ENCODE measurements at places on chromosomes 7 and 10.

GRCh38 chr7:84336303-84336702 is 141.7 kb upstream of the SEMA3A start:
- no peak for DNase-seq

DNA sequence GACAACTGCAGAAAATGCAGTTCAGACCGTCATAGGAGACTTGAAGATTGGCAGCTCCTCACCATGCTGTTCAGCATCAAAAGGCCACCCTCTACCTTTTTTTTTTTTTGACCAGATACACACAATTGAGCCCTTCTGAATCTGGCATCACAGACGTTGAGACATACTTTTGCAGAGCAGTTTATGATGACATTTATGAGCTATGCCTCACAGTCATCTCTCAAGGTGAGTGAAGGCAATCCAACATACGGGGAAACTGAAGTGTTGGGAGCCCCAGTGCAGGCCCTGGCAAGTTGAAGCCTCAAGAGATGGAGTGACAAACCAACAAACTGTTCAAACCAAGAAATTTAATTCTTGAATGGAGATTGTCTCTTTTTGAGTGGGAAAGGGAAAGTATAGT is 83.6 kb upstream of the DLX6 start:
- no peak for DNase-seq

DNA sequence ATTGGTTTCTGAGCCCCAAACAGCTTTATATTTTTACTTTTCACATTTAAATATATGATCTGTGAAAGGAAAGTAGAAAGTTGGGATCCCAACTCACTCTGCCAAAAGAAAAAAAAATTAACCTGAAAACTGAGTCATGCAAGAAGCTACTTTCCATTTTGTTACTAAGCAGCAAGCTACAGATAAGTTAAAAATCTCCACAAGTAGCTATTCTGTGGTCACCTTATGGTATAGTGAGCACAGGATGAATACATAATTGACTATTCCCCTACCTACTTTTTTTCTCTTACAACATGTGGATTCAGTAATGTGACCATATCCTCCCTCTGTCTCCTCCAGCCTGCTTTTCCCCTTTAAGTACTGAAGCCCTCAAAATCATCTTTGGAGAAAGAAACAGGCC is 30.3 kb upstream of the CREB3L2 start:
- DNase-seq = no peak

DNA sequence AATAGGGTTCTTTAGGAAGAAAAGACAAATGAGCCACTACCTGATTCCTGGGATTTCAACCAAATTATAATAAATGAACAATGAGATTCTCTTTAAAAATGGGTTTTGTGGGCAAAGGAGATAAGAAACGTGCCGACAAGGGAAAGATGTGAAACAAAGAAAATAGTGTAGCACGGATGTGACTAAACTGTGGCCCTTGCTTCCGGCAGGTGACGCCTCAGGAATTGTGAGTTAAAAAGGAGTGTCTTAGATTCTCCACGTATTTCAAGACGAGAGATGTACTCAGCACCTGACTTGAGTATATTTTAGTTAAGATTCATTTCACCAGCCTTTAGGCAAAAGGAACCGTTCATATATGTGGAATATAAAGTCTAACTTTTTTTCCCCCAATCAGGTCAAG is 75.9 kb downstream of the DNAH11 start:
- no peak for DNase-seq

- no peak for DNase-seq
Measured at GRCh38 chr7:87151729-87152111, 533 bp upstream of the DMTF1 start.

- no peak for DNase-seq
Measured at GRCh38 chr10:24305551-24306506, 96.9 kb downstream of the KIAA1217 start.

GRCh38 chr7:36096460-36097095 is 56.5 kb upstream of the EEPD1 start:
- no peak for DNase-seq

- no peak for DNase-seq
Measured at GRCh38 chr7:84612981-84613681, 418.5 kb upstream of the SEMA3A start.

DNA sequence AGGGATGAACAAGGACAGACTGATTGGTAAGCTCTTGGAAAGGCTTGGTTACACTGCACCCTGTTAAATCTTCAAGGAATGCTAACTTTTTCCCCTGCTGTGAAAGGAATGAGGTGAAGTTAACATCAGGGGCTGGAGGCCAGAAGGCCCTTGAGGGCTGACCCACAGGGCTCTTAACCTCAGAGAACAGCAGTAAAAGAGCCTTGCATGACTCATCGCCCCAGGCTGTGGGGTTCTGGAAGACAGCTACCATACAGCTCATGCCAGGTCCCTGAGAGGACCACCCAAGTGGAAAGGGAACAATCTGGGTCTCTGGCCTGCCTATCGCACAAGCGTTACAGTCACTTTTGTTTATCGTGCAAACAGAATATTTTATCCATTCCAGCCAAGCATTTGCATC is 54.4 kb downstream of the CYP2C9 start:
- DNase-seq = no peak

DNA sequence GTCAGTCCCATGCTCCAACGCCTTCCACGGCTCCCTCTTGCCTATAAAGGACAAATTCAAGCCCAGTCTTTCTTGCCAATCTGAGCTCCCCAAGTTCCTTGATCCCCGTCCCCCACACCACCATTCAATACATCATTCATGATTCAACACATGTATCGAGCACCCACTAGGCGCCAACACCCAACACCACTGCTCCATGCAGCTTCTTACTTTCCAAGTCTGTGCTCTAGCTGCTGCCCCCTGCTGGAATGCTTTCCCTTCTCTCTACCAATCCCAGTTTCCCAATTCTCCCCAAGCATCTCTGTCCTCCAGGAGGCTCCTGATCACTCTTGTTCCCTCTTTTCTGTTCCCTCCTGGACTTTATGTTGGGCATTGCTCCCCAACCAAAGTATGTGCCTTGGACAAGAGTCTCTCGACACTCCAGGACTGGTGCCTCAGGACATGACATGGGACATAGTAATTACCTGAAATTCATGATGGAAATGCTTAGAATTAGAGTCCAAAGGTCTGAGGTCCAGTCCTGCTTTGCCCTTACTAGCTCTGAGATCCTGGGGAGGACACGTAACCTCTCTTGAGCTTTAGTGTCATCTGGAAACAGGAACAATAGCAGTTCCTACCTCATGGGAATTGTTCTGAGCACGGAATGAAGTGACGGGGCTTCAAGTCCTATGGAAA is 172.7 kb downstream of the NEURL1 start:
- peak; percentile 2 for DNase-seq

GRCh38 chr7:30533886-30534285 is 29.3 kb upstream of the GGCT start:
- no peak for DNase-seq

- no peak for DNase-seq
Measured at GRCh38 chr7:29500719-29501118, 62.9 kb upstream of the PRR15 start.

- DNase-seq = no peak
Measured at GRCh38 chr7:2008101-2008935, 224.4 kb downstream of the MAD1L1 start.

GRCh38 chr10:7773845-7774801 is 13.7 kb downstream of the KIN start:
- DNase-seq = no peak

DNA sequence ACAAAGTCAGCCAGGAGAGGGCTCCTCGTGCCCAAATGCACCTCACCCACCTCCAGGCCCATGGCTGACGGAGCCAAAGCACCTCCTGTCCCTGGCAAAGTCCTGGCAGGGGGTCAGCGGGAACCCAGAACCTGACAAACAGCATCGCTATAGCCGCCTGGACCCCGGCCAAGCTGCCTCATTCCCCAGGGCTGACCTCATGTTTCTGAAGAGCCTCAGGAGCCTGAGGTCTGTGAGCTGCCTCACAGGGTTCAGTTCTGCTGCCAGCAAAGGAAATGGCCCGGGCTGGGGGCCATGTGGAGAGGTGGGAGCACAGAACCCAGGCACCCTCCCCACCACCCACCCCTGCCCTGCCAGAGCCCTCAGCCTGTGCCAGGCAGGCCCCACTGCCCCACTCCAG is 4.2 kb upstream of the NANOS1 start:
- no peak for DNase-seq

- DNase-seq = no peak
Measured at GRCh38 chr10:127971101-127971946, 64.4 kb downstream of the PTPRE start.

DNA sequence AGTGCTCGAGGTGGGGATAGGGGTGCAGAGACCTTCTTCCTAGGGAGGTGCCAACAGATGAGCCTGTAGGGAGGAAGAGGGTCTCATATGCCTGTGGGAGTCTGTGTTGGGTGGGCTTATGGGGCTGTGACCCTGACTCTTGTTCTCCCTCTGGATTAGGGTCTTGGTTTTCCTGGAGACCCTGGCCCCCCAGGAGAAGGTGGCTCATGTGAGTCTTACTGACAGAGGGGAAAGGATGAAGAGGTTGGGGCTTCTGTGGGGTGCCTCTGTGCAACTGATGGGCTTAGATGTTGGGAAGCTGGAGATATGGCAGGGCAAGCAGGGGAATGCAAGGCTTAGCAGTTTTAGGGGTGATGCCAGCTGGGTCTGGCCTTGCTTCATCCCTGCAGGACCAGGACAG is 20.2 kb upstream of the VOPP1 start:
- no peak for DNase-seq

DNA sequence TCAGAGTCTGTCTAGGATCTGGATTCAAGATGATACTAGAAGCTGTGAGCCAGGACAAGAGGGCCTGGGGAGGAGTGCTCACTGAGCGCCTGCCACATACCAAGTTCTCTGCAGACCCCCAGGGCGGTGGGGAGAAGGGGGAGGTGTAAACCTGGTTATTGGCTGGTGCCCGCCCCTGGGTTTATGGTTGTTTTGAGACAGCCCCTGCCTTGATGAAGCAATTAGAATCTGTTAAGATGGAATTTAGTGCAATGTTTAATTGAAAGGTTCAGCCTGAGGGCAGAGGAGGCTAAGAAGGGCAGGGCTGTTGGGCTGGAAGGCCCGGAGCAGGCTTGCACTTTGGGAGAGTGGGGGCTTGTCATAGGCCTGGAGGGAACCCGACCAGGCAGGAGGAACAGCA is 42.7 kb downstream of the PRF1 start:
- no peak for DNase-seq

DNA sequence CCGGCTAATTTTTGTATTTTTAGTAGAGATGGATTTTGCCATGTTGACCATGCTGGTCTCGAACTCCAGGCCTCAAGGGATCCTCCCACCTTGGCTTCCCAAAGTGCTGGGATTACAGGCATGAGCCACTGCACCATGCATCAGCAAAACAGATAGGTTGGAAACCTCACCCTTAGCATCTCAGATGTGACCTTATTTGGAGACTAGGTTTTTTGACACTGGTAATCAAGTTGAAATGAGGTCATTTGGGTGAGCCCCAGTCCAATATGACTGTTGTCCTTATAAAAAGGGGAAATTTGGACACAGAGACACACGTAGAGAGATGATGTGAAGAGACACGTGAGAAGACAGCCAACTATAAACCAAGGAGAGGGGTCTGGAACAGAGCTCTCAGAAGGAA is 42.5 kb upstream of the TPST1 start:
- no peak for DNase-seq

DNA sequence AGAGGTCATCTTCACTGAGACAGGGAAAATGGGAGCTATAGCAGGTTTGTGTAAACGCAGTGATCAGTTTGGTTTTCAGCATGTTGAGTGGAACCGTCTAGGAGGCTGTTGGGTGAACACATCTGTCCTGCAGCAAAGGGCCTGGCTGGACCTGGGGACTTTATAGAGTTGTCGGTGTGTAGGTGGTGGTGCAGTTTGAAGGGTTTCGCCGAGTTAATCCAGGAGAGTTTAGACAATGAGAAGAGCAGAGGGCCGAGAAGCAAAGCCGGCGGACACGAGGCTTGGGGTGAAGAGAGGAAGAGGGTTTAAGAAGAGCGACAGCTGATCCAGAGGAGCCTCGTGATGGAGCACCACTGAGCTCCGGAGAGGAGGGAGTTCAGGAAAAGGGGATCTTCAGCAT is 39.1 kb downstream of the IL15RA start:
- DNase-seq = no peak

DNA sequence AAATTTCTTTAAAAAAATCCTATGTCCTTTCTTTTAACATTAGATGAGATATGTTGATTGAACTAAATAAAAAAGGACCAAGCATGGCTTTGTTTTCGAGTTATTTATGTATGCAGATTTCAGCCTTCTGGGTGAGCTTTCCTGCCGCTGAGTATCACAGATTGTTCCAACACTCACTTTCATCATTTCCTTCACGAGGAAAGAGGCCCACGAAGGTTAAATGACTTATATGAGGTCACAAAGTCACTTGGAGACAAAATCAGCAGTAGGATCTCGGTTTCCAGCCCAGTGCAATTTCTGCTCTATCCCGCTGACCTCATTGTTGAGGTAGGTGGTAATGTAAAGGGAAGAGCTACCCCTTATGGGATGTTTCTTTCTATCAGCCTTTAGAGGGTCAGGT is 226.8 kb downstream of the SKAP2 start:
- DNase-seq = no peak

DNA sequence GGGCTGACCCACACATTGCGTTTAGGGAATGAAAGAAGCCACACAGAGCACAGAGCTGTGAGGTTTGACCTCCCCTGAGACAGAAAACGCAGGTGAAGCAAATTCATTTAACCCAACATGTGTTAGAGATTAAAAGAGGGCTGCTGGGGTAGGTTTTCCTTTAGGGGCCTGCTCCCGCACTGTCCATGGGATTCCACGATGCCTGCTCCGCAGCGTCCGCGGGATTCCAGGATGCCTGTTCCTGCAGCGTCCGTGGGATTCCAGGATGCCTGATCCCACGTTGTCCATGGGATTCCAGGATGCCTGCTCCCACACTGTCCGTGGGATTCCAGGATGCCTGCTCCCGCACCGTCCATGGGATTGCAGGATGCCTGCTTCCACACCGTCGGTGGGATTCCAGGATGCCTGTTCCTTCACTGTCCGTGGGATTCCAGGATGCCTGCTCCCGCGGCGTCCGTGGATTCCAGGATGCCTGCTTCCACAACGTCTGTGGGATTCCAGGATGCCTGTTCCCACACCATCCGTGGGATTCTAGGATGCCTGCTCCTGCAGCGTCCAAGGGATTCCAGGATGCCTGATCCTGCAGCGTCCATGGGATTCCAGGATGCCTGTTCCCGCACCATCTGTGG is 78.7 kb downstream of the VIPR2 start:
- DNase-seq = no peak

GRCh38 chr10:6013413-6014192 is 36.3 kb upstream of the IL15RA start:
- no peak for DNase-seq

DNA sequence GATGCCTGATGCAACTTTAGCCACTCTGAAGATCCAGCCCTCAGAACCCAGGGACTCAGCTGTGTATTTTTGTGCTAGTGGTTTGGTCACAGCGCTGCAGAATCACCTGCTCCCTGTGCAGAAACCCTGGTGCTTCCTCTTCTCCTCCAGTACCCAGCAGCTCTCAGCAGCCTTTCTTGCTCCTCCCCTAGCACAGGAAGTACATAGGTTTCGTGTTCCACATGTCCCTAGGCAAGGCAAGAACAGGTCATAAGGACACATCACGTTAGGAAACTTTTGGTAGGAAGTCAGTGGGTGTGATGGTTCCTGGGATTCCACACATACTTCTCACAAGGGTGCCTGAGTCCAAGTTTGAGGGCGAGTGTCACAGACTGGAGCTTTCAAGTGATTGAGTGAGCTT is 167.9 kb upstream of the PRSS1 start:
- no peak for DNase-seq

- DNase-seq = no peak
Measured at GRCh38 chr7:133050200-133050995, 31.5 kb downstream of the CHCHD3 start.

GRCh38 chr10:94546049-94546900 is 687 bp downstream of the HELLS start:
- DNase-seq = peak; percentile 25

GRCh38 chr7:9961161-9961922 is 1012.3 kb upstream of the PHF14 start:
- DNase-seq = no peak

Measured in NCI-H526 (cell line).